ENCODE measurements at places on chromosomes 3 and 15.

- DNase-seq, result no peak
These were observed 107.3 kb downstream of the HERC1 start for GRCh38 chr15:63726491-63726890.

GRCh38 chr3:42066516-42067181, 24.5 kb upstream of the TRAK1 start:
- DNase-seq, result no peak

- DNase-seq, result peak; percentile 53
These were observed 114.0 kb downstream of the FNDC3B start for GRCh38 chr3:172153335-172153861.

- DNase-seq, result no peak
These were observed 35.1 kb downstream of the TMOD3 start for GRCh38 chr15:51864408-51865056.

DNA sequence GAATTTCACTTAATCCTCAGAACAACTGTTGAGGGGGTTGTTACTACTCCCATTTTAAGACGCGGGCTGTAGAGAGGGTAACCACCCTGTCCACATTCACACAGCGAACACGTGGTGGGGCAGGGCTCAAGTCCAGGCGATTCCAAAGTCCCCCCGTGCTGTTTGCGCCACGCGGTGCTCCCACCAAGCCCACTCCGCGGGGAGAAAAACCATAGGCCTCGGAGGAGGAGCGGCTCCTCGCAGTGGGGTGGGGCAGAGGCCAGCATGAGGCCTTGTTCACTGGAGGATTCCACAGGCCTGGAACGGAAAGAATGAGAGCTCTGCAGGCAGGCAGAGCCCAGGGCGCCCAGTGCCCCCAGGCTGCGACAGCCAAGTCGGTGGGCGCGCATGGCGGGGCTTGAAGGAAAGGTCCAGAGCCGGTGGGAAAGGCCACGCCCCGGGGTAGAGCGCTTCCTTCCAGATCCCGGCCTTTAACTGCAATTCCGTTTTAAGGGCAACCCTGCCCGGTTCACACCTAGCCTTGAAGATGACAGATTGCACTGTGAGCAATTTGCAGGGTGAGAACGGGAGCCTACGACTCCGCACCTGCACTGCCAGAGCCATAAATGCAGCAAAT, 161.8 kb upstream of the TBL1XR1 start:
- DNase-seq, result peak; percentile 26

DNA sequence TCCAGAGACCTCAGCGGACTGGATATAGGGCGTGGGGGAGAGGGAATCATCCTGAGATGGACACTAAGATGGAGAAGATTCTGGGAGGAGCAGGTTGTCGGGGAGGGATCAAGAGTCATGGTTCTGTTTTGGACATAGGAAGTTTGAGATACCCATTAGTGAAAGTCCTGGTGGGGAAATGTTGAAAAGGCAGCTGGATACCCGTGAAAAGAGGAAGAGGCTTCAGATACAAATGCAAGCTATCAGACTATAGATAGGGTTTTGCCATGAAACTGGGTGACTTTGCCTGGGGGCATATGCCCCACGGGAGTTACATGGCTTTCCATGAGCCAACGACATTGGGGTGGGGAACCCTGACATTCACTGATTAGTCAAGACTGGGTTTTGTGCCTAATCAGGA, 1.1 kb upstream of the GPR62 start:
- no peak for DNase-seq

DNA sequence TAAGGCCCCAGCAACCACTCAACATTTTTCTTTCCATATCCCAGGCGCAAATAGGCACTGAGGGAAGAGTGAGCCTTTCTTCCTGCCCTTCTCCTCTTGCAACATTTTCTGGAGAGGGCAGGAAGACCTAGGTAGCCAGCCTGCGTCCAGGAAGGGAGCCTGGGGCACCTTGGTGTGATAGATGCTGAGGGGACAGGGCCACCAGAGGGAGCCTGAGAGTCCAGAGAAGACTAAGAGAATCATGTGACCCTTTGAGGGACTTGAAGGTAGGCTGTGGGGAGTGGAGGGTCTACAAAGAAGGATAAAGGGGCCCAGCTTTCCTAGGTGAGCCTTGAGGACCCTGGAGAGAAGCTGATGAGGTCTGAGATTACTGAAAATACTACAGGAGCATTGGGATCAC, 346.6 kb downstream of the CNTN6 start:
- no peak for DNase-seq

DNA sequence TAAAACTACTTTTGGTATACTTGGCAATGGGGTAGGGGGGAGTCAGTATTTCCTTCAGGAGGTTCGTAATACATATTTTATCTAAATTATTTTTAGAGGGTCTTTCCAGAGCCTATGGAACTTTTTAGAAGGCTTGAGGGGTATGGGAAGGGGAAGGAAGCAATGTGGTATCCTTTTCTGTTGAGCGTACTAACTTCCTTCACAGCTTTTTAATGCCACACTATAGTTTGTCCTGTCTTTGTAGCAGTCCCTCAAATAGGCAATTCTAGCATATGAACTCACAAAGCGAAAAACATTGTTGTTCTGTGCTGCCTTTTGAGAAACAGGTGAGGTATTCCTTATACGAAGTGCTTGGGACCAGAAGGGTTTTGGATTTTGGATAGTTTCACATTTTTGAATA, 22.3 kb upstream of the P2RY13 start:
- no peak for DNase-seq

DNA sequence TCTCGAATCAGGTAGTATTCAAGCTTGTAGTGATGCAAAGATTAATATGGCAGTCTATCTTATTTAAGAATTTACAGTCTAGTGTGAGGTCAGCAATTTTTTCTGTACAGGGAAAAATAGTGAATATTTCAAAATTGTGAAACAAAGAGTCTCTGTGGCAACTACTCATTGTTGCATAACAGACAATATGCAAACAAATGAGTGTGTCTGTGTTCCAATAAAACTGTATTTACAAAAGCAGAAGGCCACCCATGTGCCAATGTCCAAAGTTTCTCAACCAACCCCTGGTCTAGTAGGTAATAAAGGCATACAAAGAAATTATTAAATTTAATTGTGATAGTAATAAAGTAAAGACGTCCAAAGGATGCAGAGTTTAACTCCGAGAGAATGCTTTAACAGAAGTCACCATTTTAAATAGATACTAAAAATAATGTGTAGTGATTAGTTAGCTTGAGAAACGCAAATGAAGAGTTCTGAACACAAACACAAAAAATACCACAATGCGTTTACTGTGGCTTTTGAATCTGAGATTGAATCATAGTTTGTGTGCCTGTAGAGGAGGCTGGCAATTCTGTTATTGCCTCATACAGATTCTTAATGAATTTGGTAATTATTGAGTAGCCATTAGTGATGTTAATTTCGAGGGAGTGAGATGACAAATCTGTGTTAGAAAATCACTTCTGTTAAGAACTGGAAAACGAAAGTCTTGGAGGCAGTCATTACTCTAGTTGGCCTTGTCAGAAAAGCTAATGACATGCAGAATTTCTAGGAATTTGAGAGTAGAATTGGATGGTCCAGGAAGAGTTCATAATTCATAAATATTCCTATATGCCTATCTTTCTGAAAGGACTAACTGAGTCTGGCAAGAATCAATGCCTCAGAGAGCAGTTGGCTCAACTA, 48.7 kb downstream of the CADM2 start:
- no peak for DNase-seq

- no peak for DNase-seq
These were observed 29.9 kb upstream of the ADPGK start for GRCh38 chr15:72813345-72814004.

DNA sequence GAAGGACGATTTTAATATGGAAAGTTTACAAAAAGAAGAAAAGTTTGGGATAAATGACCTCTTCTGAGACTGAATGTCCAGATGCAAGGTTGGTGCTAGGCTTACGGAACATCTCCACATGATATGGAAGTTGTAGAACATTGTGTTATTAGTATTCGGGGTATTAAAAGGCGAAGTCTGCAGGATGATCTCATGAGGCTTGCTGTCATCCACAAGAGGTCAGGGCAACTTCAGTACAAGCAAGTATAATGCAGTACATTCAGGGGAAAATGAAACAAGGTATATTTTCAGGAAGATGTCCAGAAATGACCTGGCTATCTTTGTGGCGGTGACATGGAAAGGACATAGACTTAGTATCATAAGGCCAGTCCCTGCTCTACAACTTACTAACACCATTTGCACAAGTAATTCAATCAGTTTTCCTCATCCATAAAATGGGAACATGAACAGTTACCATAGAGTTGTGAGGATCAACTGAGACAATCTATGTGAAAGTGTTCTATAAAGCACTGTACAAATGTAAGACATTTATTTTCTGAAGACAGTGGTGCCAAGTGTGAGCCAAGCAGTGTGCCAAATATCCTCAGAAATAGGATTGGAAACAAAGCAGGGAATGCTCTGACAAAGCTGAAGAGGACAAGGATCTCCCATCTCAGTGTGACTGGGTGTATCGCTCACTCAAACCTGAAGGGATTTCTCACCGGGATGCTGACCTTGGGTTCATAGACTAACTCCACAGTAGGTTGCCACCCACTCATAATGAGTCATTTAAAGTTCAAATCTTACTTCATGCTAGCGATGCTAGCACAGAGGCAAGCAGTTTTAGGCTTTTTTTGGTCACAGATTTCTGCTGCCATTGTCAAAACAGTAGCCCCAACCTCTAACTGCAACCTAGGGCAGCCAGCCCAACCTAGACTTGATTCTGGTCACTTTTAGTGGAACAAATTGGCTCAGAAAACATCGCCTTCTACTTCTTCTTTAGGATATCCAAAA, 118.3 kb downstream of the TIGIT start:
- DNase-seq, result no peak

GRCh38 chr15:40313531-40314398, 6.0 kb upstream of the PLCB2 start:
- DNase-seq, result no peak

- DNase-seq, result no peak
These were observed 41.0 kb downstream of the ROBO1 start for GRCh38 chr3:79726786-79727185.

DNA sequence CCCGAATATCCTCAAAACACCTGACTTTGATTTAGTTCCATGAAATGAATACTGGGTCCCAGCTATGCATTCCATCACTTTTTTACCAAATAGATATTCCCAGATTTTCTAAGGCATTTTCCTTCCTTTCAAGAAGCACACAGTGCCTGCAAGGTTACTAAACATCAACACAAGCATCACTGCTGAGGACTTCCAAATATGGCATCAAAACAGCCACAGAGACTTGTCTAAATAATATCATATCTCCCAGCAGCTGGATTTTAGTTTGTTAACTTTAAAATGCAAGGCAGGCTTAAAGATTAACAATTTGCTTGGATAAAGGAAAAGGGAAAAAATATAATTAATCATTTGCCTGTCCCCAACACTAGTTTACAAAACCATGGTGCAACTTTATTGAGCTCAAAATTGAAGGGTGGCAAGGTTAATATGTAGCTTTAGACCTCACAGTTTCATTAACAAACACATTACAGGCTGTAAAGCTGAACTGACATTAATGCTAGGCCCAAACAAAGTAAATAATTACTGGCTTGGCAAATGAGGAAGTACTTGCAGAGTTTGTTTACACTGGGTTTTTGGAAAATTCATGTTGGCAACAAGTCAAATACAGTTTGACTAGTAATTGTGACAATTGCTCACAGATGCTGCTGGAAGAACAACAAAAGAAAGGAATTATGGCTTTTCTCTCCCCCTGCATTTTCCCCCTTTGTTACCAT, 401.7 kb upstream of the CDIN1 start:
- no peak for DNase-seq

- DNase-seq, result peak; percentile 27
These were observed 90.6 kb upstream of the AKAP13 start for GRCh38 chr15:85289677-85290365.
